ENCODE measurements at places on chromosomes 13 and 19.

- no peak for DNase-seq
Measured at GRCh38 chr13:57311009-57311586, 144.1 kb downstream of the PRR20E start.

GRCh38 chr19:18415178-18415867 lies 3.9 kb upstream of the SSBP4 start:
- DNase-seq: no peak

DNA sequence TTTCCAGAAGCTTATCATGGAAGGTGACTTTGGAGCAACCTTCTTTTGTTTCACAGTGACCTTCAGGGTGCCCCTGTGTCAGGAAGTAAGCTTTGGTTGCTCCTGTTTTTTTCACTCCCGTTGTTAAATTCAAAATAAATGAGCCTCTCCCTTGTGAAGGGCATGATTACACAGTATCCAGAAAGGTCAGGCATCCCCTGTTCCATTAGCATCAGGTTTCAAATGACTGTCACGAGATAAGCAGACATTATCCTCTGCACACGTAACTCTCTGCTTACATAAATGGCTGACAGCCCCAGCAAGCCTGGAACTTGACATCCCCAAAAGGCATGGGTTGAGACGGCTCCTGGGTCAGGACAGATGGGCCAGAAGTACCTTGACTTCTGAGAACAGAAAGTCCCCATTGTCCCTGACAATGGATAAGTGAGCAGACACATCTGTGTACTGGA lies 52.0 kb downstream of the RAB20 start:
- DNase-seq: no peak

DNA sequence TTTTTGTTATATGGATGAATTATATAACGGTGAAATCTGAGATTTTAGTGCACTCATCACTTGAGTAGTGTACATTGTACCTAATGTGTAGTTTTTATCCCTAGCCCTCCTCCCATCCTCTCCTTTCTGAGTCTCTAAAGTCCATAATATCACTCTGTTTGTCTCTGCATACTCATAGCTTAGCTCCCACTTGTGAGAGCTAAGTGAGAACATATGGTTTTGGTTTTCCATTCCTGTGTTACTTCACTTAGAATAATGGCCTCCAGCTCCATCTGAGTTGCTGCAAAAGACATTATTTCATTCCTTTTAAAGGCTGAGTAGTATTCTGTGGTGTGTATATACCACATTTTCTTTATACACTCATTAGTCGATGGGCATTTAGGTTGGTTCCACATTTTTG lies 94.0 kb downstream of the SLC10A2 start:
- DNase-seq: no peak

DNA sequence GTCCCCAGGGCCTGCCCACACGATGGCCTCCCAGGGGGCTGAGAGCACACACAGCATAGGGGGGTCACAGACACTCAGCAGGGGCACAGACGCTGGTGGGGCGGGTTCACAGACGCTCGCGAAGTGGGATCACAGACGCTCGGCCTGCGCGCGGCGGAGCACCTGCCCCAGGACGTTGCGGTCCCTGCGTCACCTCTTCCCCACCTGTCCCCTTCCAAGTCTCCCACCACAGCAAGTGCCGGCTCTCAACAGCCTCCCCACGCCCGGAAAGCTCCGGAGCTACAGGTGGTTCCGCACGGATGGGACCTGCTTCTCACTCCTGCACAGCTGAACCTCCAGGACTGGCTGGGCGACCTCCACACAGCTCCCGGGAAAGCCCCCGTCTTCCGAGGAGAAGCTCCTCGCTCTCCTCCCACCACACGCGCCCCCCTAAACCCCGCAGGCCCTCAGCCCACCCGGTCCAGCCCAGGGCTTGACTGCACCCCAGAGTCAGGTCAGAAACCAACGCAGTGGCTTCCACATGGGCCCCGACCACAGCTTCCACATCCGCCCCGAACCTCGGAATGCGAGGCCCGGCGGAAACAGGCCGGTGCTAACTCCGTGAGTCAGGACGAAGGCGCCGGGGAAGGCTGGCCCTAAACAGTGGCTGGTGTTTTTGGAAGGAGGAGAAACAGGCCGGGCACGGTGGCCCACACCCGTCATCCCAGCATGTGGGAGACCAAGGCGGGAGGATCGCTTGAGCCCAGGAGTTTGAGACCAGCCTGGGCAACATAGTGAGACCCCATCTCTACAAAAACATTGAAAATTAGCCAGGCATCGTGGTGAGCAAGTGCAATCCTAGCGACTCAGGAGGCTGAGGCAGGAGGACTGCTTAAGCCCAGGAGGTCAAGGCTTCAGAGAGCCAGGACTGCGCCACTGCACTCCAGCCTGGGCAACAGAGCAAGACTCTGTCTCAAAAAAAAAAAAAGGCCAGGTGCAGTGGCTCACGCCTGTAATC lies 16.5 kb downstream of the BTBD2 start:
- no peak for DNase-seq
